ENCODE measurements at places on chromosomes 1 and 21.

DNA sequence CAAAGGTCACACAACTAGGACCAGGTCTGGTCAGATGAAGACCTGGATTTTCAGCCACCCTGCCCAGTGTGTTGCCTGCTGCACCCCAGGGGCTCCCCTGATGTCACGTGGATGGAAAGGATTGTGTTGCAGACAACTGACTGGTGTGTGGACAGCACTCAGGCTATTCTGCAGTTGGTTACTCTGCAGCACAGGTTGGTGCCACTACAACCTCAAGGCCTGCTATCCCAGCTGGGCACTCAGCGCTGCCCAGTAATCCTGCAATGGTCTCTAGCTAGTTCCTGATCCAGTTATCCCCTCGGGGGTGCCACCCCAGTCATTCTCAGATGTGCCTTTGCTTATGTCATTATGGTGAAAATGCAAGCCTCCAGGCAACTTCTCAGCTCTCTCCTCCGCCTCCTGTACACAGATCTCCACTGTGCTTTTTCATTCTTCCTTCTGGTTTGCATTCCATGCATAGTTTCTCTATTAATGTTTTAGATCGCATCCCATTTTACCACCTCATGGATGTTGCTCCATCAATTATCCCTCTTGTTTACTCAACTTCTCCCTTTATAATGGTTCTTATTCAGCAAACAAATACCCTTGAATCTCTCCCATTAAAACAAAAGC is 503.2 kb upstream of the CAMK1G start:
- DNase-seq: no peak

- no peak for DNase-seq
Observed at GRCh38 chr1:17603091-17603841, 63.8 kb downstream of the ARHGEF10L start.

- DNase-seq: peak; percentile 27
Observed at GRCh38 chr1:171251042-171251951, 3.0 kb downstream of the FMO1 start.

GRCh38 chr1:167634435-167634834 is 4.4 kb downstream of the RCSD1 start:
- no peak for DNase-seq

- no peak for DNase-seq
Observed at GRCh38 chr1:61120998-61121397, 38.6 kb downstream of the NFIA start.

- DNase-seq: no peak
Observed at GRCh38 chr1:185207170-185207569, 50.2 kb downstream of the SWT1 start.

DNA sequence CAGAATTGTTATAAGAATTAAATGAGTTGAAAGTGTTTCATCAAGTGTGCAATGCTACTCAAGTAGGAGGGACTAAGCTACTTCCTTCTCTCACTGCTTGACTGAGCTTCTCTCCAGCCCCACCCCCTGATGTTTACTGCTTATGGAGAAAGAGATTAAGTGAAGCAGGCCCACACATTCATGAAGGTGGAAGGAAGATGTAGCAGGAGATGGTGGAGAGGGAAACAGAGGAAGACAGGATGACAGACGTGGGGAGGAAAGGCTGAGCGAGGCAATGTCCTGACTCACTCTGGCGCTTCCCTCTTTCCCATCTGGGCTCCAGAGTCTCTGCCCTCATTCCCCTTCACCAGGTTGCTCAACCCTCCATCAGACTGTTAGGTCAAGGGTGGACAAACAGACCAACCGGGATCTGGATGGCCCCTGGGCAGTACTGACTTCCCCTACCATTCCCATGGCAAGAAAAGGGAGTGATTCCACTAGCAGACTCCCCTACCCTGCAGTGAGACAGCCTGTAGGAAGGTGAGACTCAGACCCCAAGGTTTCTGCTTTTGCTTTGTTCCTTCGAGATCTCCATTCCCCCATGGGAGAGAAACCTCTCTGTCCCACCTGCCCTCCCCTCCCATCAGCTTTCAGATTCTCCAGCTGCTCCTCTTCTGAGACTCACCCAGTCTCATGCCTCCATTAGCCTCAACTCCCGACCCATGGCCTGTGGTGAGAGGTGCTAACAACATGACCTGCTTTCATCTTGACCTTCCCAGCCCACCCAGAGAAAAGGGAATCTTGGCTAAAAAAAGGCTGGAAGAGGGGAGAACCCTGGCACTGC is 3.1 kb upstream of the ARHGEF2 start:
- DNase-seq: no peak

- no peak for DNase-seq
Observed at GRCh38 chr1:53417074-53417511, 42.1 kb upstream of the DMRTB1 start.

- no peak for DNase-seq
Observed at GRCh38 chr1:237590386-237590785, 300.3 kb downstream of the ZP4 start.

- no peak for DNase-seq
Observed at GRCh38 chr1:203621559-203622262, 4.9 kb upstream of the ATP2B4 start.

- no peak for DNase-seq
Observed at GRCh38 chr1:41538741-41539417, 54.4 kb upstream of the EDN2 start.

GRCh38 chr1:82059959-82060358 is 259.2 kb downstream of the ADGRL2 start:
- DNase-seq: no peak

DNA sequence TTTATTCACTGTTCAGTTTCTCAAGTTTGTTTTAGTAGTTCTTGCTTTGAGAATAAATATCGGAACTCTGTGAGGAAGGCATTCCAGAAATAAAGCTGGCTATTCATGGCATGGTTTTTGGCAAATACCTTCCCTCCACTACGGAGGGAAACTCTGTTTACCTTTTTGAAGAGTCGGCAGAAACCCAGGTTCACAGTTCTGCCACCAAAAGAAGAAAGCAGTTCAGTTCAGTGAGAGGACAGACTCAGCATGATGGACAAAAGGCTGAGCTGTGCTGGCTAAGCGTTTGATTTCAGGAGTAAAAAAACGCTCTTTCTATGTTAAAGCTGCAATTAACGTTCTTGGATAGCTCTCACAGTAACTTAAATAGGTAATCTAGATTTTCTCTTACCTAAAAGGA is 42.4 kb downstream of the CNN3 start:
- DNase-seq: no peak

DNA sequence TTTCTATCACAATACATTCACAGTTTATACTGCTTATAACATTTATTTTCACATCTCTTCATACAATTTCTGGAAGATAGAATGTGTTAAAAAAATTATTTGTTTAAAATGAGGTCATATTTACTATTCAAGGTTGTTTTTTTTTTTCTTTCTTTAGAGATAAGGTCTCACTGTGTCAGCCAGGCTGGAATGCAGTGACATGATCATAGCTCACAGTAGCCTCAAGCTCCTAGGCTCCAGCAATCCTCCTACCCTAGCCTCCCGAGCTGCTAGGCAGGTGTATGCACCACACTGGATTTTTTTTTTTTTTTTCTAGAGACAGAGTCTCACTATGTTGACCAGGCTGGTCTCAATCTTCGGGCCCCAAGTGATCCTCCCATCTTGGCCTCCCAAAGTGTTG is 19.0 kb upstream of the RNF11 start:
- no peak for DNase-seq

DNA sequence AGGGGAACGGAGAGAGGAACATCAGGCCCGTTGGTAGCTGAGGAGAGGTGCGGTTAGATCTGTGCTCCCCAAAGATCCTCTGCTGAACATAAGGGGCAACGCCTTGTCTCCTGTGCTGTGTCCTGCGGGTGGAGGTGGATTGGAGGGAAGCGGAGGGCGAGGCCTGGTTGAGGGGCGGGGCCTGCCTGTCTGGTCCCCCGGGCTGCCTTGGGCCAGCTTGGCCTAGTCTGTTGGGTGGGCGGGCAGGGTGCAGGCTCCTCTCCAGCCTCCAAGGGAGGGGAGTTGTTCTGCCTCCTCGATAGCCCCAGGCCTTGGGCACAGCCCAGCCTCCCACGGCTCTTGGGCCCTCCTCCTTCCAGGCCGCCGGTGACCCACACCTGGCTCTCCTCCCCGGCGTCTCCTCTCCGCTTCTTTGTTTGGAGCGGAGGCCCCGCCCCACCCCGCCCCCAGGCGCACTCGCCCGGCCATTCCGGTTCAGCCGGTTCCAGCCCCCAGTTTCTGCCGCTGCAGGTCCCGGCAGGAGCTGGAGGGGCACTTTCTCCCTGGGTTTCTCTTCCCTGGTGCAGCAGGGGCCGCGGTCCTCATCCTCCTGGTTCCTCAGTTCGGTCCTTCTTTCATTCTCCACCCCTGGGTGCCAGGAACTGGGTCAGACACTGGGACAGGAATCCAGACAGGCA is 19.4 kb downstream of the PTPRF start:
- DNase-seq: no peak

DNA sequence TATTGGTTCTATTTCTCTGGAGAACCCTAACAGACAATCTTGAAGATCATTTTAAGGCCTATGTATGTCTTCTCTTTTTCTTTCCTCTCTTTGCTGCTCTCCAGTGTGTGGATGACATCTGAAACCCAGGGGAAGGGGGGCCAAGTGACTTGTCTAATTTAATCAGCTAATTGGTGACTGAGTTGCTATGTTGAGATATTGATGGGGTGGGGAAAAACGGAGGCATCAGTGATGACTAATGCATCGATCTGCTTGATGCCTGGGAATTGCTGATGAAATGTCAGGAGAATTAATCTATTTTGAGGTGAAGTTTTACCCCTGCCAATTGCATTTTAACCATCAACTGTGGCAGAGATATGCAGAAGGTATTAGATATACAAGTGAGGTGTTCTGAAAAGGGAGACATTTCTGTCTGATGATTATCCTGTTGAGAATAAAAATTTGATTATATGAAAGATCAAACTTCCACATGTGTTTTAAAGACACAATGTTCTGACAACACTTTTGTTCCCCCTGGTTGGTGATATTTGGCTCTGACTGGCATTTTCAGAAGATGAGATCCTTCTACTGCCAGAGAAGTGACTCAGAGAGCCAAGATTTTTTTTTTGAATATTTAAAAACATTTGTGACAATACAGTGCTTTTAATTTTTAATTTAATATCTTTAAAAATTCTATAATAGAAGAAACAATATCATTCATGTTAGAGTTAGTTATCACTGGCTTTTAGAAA is 18.7 kb upstream of the PTGFR start:
- no peak for DNase-seq

- no peak for DNase-seq
Observed at GRCh38 chr1:246035060-246035541, 472.0 kb downstream of the SMYD3 start.

- no peak for DNase-seq
Observed at GRCh38 chr1:169143984-169144383, 37.5 kb downstream of the ATP1B1 start.

DNA sequence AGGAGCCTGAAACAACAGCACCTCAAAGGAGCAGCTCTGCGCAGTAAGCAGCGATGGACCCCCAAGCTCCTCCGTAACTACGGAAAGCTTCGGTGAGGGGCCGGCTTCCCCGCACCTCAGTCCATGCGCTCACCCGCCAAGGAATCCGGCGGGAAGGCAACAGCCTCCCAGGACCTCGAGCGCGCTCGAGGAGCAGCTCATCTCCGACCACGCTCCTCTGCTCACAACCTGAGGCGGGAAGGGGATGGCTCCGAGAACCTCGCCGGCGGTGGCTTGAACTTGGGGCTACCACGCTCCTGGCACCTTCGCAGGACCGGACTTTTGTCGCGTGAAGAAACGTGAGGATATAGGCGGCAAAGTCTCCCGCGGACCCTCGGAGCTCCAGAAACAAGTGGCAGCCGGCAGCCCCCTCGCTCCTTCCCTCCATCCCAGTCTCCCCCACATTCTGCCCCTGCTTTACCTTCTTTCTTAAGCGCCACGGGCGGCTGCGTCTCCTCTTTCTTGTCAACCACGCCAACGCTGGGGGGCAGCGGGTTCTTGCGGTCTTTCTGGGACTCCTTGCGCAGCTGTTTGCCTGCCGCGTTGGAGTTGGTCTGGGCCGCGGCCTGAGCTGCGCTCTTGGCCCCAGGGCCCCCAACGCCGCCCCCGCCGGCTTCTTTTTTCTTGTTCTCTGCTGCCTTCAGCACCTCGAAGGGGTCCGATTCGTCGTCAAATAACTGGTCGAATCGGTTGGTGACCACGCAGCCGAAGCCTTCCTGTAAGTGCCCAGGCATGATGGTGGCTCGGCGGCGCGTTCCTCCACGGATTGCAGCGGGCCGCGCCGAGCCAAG is 459 bp downstream of the SERBP1 start:
- DNase-seq: peak; percentile 15

- DNase-seq: no peak
Observed at GRCh38 chr1:216896146-216896545, 172.9 kb upstream of the ESRRG start.

GRCh38 chr1:158055854-158056253 is 62.4 kb downstream of the KIRREL1 start:
- DNase-seq: no peak

GRCh38 chr1:210700511-210700910 is 371.8 kb downstream of the HHAT start:
- DNase-seq: no peak

Data from activated CD4-positive, alpha-beta T cell treated with anti-CD3 and anti-CD28 coated beads for 24 hours (primary cell).